ENCODE measurements at places on chromosomes 1 and 21.
A peak's percentile ranks its signal among the peaks of the same experiment; 100 is the strongest.

- no peak for DNase-seq
Observed at GRCh38 chr1:165317612-165318011, 38.9 kb downstream of the LMX1A start.

- DNase-seq, result no peak
Observed at GRCh38 chr1:74570797-74571492, 58.5 kb upstream of the LRRC53 start.

DNA sequence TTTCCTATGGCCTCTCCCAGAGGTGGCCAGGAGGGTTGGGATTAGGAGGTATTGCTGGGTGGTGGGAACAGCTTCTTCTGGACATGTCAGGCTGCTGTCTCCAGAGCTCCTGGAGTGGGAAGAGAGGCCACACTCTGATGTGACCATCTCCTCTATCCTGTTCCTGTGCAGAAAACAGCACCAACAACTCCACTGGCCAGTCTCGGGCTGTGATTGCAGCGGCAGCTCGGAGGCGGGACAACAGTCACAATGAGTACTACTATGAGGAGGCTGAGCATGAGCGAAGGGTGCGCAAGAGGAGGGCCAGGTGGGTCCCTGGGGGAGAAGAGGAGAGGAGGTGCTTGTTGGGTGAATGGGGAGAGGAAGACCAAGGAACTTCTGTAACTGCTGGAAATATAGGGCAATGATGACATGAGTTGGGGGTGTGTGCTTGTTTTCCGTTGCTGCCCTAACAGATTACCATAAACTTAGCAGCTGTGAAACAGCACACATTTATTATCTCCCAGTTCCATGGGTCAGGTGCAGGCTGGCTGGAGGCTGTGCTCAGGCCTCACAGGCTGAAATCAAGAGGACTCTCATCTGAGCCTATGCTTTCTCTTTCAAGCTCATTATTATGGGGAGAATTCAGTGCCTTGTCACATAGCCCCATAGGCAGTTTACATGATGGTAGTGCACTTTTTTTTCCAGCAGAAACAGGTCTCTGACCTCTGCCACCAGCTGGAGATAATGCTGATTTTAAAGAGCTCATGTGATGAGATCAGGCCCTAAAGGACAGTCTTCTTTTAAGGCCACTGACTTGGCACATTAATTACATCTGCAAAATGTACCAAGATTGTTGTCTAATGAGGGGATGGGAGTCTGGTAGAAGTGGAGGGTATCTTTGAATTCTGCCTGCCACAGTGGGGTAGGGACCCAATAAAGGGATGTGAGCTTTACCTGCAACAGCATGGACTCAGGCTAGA is 20.8 kb downstream of the VANGL2 start:
- DNase-seq, result no peak

DNA sequence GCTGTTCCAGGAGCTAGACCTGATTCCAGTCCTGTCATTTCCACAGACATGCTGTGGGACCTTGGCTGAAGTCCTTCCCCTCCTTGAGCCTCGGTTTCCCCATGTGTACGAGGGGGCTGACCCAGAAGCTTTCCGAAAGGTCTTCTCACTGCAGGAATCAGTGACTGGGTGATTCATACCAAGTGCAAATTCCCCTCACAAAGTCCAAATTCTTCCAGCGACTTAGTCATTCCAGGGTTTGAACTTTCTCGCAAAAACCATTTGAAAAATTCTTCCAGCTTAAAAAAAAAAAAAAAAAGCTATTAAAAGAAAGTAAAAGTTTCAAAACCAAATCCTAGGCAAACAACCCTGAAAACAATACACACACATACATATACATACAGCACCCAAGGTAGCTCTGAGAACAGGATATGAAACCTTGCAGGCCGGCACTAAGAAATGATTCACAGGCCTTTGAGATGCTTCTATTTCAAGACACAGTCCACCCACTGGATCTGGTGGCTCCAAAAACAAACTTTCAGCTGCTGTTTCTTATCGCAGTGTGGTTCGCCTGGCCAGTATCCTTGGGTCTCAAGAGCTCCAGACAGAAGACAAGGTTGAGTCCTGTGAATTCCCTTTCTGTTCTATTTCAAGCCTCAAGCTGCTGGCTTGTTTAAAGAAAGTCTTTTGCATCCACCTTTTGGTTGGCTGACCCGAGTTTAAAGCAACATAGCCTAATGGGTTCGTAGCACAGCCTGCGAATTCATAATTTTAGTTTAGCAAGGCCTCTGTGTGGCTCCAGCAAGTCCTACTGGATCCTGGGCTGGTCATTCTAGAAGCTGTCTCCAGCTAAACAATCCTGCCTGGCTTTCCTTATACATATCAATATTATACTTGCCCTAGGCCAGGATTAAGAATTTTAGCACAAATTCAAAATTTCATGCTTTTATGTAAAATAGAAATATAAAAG is 18.0 kb upstream of the ID3 start:
- DNase-seq, result peak; percentile 74

GRCh38 chr1:217921126-217921904 is 290.2 kb downstream of the SPATA17 start:
- DNase-seq, result no peak

DNA sequence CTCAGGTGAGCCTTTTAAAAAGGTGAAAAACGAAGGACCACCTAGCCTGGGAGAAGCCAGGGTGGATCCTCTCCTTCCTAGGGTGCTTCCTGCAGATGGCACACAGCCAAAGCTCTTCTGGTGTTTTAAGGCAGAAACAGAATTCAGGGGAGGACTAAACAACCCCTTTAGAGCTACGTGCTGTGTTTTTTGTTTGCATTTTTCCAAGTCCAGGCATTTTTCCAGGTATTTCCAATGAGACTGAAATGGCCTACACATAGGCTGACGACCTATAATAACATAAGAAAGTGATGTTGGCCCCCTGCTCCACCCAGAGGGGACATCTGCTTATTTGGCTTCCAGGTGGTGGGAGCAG is 83.8 kb downstream of the CAPZB start:
- DNase-seq, result no peak

GRCh38 chr1:184437291-184437690 is 50.5 kb downstream of the C1orf21 start:
- DNase-seq, result no peak

GRCh38 chr1:165253818-165254254 is 102.7 kb downstream of the LMX1A start:
- no peak for DNase-seq

DNA sequence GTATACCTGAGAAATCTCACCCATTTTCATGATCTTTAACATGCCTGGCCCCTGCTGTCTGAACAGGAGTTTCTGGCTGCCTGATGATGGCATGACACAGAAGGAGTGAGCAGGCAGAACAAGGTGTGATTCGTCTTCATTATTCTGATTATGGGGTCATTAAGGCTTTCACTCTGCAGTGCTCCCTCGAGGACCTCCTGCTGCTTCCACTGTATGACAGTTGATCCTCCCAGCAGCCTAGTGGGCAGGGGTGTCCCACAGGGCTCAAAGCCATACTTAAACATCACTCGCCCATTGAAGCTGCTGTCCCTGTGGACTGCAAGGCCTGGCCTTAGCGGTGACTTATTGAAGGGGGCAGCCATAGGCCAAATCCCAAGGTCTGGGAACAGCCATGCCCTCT is 12.7 kb upstream of the PARS2 start:
- no peak for DNase-seq

GRCh38 chr21:43210454-43211071 is 41.8 kb downstream of the CRYAA start:
- DNase-seq, result no peak

- DNase-seq, result no peak
Observed at GRCh38 chr1:19219451-19219850, 9.4 kb upstream of the UBR4 start.

DNA sequence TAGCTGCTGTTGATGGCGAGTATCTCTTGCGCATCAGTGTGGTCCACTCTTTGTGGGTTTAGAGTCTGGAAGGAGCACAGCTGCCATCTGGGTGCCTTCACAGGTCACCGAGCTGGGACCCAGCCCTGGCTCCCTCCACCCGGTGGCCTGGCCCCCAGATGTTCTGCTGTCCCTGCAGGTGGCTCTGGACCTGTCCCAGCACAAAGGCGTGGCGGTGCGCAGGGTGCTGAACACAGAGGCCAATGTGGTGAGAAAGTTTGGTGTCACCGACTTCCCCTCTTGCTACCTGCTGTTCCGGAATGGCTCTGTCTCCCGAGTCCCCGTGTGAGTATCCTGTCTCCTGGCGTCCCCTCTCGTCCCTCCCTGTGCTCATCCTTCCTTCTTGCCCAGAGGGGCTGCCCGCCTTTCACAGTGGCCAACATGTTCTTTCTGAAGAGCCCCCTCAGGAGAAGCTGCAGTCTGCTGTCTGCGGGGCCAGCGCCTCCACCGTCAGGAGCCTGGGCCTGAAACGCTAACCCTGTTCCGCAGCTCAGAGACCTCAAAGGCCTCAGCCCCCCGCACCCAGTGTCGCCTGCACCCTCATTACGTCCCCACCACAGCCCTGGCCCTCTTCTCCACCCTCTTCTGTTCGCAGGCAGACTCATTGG is 27.4 kb downstream of the QSOX1 start:
- no peak for DNase-seq

DNA sequence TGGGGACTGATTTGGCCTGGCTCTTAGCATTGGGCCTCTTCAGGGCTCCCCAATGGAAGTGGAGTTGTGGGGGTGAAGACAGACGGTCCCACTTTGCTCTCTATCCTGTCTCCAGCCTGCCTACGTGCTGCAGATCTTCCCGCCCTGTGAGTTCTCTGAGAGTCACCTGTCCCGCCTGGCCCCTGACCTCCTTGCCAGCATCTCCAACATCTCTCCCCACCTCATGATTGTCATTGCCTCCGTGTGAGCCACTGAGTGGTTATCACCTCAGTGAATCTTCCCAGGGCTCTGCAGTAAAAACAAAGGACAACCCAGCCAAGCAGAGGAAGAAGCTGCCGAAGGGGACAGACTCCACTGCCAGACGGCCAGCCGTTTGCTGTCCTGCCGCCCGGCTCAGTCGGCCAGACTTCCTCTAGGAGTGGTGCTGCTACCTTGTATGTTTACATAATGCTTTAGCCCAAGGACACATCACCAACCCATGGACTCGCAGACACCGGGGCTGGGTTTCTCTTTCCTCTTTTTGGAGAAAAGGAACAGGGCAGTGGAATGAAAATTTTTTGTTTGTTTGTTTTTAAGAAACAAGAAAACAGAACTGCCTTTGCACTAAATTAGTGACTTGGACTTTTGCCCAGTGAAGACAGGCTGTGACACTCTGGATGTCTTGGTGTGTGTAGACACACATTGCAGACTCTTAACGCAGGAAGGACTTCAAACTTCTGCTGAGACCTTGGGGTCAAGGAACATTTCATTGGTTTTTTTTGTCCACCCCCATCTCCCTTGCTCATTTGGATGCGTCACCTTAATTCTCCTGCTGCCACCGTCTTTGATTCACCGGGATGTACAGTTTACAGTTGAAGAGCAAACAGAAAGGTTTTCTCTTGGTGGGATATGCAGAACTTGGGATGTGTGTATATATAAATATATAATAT is 36.5 kb downstream of the ZBTB17 start:
- DNase-seq, result no peak

GRCh38 chr1:117009132-117009531 is 7.6 kb downstream of the CD101 start:
- peak; percentile 35 for DNase-seq

DNA sequence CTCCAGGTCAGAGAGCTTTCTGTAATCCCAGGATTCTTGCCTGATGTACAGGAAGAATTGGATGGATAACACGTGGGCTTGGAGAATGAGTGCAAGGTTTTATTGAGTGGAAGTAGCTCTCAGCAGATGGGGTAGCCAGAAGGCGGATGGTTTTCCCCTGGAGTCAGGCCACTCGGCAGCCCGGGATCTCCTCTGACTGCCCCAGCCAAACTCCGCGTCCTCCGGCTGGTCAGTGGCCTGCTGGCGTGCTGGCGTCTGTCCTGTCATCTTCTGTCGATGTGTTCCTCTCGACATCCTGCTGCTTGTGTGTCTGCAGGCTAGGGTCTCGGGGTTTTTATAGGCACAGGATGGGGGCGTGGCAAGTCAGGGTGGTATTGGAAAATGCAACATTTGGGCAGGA is 27.4 kb upstream of the GJA9 start:
- no peak for DNase-seq

DNA sequence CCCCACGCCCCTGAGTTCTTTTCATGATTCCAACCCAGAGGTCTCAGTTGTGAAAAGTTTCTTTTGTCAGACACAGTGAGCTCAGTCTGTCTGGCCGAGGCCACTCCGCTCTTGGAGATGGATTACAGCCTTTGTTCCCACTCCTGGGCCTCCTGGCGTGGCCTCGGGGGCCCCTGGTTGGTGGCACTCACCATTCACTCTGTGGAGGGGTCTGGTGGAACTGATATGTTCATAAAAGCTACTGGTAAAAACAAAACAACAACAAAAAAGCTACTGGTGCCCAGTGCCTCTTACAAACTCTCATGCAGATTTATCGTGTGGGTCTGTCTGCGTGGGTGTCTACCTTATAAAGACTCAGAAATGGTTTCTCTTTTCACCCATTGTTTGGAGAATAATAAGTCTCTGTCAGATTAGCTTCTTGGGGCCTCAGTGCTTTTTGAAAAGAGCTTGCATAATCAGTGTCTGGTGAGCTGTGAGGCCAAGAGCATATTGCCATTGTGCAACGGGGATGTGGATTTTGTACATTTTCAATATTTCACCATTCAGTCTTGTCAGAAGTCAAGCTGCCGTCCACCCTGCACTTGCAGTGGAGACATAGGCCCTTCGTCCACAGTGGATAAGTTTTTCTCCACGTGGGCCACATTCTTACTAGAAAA is 86.7 kb downstream of the GALNT2 start:
- no peak for DNase-seq

DNA sequence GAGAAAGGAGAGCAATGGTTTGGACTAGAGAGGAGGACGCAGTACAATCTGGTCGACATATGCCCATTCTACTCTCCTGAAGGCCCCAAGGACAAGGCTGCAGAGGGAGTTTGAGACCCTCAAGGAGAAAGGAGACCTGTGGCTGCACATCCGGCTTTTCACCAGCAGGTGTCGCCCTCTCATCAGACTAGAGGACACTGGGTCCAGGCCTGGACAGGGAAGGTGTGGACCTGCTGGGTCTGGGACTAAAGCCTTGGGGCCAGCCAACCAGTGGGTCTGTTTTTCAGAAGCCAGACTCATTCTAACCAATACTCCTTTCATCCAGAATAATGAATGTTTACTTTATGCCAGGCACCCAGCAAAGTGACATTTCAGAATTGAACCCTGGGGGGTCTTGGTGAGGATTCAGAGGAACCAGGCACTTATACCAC is 5.0 kb downstream of the SRARP start:
- peak; percentile 76 for DNase-seq

GRCh38 chr1:231611851-231612250 is 14.7 kb upstream of the DISC1 start:
- peak; percentile 16 for DNase-seq

DNA sequence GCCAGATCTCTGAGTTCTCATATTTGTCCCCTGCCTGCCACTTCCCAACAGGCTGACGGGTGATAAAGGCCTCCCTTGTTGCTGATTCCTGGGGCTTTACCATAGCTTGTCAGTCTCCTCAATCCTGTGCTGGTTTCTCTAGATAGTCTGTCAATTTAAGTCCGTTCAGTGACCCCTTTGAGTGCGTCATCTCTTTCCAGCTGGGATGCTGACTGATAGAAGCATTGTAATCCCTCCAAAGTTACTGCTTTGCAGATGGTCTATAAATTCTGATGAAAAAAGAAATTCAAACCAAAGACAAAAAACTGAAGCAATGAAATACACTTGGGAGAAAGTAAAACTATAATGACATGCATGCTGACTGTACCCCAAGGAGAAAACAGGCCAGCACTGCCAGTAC is 28.3 kb downstream of the RHOU start:
- DNase-seq, result no peak
